ENCODE measurements at places on chromosomes 6 and 20.

DNA sequence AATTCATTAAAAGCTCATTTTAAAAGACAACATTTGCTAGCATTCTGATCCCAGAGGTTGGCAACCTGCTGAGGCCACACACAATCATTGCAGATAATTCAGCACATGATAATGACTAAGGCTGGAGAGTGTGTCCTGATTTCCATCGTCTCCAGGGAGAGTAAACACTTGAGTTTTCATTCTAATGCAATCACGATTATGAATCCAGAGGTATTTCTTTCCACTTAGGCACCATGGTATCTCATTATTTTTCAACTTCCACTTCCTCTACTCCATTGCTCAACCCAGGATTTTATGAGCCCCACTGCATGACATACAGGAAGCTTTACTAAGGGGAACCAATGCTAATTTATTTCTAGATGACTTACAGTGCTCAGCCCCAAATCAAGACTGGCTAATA lies 273.8 kb upstream of the AGPAT4 start:
- peak; percentile 13 for DNase-seq

GRCh38 chr6:97939440-97940168 lies 656.6 kb upstream of the MMS22L start:
- DNase-seq = peak; percentile 37

GRCh38 chr6:155212106-155212505 lies 51.7 kb upstream of the CLDN20 start:
- DNase-seq = no peak

DNA sequence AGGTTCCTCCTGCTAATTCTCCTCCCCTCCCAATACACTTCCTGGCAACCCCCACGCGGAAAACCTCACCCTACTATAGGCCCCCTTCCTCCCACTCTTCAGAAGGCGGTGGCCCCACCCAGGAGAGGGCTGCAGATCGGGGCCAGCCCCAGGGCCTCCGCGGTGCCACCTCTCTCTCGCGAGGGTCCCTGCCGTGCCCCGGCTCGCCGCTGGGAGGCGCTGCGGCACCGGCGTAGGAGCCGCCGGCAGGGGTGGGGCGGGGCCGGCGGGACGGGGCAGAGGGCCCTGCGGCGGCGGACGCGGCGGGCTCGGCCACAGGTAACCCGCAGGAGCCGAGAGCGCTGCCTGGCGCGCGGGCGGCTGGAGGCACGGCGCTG lies at the start of gene ANKRD6:
Gene ANKRD6 (plus strand): TSS at position 278 of the 377 bp plus-strand sequence. CDS start 133,825 bp downstream, outside the sequence.
- peak; percentile 50 for DNase-seq

GRCh38 chr6:70059039-70059719 lies 192.8 kb downstream of the COL19A1 start:
- DNase-seq = no peak

DNA sequence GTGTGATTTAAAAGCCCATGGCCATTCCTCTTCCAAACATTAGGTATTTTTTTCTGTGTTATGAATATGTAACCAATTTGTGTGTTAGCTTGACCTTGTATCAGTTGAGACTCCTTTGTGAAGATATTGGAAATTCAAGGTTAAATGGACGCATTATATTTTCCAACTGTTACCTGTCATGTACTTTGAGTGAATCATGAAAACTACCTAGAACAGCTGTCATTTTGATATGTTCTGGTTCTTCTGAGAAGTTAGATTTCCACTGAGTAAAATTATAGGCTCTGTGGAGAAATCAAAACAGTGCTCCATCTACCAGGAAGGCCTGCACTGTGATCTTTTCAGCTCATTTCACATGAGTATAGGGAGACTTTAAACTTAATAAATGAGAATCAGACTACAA lies 470.0 kb downstream of the NKAIN2 start:
- DNase-seq = no peak

- DNase-seq = peak; percentile 67
Measured at GRCh38 chr6:99905209-99906106, 88.6 kb downstream of the MCHR2 start.

DNA sequence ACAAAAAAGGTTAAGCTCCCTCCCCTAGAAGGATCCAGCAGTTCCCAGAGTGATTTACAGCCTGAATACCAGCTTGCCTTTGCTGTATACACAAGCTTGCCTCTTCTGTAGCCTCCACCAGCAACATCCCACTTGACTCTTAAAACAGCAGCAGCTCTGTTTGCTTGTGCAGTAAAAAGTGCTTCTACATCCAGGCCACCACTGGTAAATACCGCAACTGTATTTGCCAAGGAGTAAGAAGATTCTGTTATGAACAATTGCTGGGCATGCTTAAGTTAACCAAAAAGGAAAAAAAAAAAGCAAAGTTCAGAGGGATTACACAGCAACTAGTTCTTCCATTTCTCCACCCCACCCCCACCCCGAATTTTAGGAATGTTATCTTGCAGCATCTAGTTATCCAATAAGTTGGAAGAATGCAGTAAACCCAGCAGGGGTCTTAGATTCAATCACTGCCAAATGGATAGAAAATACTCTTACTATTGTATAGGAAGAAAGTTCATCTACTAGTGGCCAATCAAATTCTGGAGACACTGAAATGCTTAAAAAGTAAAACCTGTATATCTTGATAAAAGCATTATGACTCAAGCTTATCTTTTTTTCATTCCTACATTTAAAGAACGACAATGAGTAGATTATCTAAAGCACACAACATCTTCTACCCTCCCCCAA lies 4.8 kb downstream of the SALL4 start:
- DNase-seq = no peak

DNA sequence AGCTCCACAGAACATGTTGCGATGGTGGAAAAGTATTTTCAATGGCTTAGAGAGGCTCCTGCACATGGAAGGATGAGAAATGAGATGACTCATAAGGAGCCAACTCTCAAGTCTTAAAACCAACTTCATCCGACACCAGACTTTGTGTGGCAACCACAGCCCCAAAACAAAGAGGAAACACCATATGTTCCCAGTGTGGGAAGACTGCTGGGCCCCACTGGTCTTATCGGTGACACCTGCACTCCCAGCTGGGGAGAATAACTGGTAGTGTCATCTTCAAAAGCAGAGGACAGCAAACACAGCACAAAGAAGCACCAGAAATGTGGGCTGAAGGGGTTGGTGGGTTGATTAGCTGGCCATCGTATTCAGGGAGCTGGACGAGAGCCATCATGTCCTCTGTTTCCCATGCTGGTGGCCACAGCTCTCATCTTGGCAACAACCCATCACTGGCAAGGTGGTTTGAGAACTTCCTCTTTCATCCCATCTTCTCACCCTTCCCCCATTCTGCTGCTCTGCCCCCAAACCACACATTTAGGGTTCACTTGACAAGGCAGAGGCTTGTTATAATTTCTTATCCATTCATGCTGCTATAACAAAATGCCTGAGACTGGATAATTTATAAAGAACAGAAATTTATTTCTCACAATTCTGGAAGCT lies 46.0 kb upstream of the TASP1 start:
- no peak for DNase-seq

DNA sequence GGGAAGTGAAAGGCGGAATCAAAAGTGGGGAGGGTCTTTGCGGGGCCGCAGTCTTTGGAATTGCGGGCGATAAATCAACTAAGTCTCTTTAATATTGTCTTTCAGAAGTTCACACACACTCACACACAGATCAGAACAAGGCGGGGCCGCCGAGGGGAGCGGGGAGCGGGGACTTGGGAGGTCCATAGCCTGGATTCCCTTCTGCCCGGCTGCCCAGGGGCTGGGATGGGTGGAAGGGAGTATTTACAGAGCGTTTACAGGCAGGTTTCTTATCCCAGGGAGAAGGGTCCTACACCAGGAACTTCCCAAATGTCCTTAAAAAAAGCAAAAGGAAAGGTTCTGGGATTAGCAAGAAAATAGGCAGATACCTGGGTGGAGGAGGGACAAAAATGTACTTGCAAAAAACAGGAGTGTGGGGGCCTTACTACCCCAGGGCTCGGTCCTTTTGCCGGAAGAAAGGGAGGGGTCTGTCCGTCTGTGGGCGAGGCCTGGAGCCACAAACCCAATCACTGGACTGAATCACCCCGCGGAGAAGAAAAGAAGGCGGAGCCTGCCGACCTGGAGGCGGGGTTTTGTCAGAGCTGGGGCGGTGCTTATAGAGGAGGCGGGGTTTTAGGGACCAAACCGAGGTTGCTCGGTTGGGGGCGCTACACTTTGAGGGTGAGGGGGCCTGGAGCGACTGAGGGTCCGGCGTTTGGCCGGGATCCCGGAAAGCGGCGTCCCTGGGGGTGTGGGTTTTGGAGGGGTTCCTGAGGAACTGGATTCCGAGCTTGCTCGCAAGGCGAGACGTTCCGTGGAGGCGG lies 3.2 kb downstream of the PRRT1 start:
- no peak for DNase-seq

- no peak for DNase-seq
Measured at GRCh38 chr20:46328200-46328882, 20.0 kb upstream of the CDH22 start.

DNA sequence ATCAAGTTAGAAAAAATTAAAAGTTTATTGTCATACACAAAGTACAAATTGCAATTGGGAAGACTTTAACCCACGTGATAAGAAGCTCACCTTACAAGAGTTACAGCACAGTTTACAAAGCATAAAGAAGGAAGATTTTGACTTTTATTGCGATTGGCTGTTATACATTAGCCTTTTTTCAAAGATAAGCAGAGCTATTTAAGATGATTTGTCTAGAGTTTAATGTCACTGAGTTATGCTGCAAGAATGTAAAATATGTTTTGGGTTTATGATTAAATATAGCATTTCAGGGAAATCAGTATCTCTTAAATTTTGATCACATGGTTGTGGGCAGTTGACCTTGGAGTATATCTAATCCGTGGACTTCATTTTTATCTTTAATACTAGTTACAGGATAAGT lies 664.2 kb upstream of the PTCHD4 start:
- no peak for DNase-seq
